ENCODE measurements at places on chromosomes 1 and 21.

GRCh38 chr1:26003756-26004155 is 5.9 kb upstream of the PAFAH2 start:
- no peak for DNase-seq

DNA sequence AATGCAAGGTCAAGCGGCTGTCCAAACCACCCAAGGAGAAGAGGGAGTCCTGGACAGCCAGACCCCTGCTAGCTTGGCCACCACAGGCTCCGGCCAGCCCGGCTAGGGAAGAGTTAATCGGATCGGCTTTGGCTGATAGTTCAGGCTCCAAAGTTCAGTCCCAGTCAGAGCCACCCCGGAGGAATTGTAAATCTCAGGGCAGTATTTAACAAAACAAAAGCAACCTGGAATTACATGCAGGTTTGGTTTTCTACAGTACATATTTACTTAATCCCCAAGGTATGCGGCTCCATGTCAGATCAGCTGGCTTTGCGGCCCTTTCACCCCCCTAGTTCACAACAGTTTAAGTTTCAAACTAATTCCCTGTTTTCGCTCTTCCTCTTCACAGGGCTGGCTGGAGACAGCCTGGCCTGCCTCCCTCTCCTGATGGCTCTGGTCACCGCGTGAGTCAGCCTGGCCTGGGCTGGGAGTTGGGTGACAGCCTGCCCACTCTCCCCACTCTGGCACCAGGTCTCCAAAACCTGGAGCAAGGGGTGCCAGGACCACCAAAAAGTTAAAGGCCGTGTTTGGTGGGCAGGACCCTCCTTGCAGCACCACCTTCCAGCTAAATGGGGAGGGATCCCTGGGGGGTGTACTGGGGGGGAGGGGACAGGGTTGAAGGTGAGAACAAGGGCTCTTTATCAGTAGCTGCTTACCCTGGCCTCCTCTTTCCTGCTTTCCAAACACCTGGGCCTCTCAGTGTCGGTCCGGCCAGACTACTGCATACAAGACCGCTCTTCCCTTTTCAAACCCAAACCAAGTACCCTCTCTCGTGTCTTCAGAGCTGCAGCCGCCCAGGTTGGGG is 1.9 kb downstream of the DHRS3 start:
- DNase-seq, result no peak

DNA sequence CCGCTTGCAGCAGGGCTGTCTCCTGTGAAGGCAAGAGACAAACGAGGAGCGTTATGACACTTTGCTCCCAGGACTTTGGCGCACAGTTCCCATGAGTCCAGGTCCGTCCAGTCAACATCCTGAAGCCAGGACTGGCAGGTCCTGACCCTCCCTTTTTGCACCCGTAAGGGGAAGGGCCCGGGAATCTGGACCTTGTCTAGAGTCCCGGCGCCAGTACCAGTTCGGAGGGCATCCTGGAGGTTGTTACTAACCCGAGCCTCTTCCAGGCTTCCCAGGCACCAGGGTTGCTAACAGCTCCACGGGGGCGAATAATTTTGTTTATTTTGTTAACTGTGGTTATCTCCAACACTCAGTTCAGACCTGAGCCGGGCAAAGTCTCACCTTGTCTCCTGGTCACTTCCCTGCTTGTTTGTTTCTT is 682 bp upstream of the RWDD3 start:
- no peak for DNase-seq

GRCh38 chr1:62530516-62531154 is 66.7 kb upstream of the ANGPTL3 start:
- DNase-seq, result no peak

DNA sequence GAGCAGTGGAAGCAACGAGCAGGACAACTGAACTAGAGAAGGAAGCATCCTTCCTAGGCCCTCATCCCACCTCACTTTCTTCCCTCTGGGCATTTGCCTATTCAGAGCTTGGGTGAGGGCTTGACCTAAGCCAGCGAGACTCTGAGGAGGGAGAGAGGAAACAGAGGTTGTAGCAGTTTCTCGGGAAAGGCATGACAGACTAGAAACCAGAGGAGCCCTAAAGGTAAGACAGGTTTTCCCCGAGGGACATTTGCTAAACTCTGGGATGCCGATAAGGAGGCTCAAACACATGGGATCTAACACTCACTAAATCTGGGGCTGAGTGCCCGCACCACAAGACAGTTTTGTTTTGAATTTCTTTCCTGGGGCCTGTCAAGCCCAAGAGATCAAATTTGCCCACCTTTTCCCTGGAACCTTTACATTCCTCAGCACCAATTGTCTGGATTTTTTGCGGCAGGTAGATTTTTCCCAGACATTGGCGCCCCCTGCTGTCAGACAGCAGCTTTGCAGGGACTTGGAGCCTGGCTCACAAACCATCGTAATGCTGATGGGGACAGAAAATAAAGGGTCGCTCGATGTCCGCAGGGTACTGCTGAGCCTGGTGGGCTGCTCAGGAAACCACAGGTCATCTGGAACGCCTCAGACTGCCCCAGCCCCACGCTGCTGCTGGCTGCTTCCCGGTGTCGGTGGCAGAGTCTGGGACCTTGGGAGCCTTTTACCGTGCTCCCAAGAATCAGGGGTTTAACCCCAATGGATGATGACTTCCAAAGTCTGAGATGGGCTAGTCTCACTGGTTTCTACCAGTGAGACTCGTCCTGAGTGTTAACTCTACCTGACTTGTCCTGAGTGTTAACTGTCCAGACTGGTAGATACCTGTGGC is 23.4 kb upstream of the TSPAN2 start:
- peak; percentile 5 for DNase-seq

- no peak for DNase-seq
Measured at GRCh38 chr1:33082575-33083108, 1.7 kb downstream of the AZIN2 start.

DNA sequence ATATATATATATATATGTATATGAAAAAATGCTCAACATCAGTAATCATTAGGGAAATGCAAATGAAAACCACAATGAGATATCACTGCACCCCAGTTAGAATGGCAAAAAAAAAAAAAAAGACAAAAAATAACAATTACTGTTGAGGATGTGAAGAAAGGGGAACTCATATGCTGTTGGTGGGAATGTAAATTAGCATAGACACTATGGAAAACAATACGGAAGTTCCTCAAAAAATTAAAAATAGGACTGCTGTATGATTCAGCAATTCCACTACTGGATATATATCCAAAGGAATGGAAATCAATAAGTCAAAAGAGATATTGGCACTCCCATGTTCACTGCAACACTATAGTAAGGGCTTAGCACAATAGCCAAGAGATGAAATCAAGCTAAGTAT is 41.5 kb upstream of the CTBS start:
- no peak for DNase-seq

DNA sequence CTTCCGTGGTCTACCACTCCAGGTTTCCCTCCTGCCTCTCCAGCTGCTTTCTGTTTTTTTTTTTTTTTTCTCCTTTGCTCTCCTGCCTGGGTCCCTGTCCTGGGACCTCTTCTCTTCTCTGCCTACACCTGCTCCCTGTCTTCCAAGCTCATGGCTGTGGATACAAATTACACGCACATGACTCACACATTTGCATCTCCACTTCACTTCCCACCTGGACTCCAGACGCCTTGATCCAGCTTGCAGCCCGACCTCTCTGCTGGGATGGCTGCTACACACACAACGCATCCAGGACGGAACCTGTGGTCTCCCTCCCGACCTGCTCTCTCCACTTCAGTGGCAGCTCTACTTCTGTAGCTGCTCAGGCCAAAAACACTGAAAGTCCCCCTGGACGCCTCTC is 44.4 kb upstream of the B3GALT5 start:
- DNase-seq, result no peak

DNA sequence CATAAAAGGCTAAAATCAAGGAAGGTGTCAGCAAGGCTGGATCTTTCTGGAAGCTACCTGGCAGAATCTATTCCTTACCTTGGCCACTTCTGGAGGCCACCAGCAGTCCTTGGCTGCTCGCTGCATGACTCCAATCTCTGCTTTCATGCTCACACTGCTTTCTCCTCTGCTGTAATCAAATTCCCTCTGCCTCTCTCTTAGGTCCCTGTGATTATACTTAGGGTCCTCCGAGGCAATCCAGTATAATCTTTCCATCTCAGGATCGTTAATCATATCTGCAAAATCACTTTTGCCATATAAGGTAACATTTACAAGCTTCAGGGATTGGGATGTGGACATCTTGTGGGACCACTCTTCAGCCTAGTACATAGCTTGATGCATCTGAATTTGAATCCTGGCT is 110.7 kb upstream of the IVNS1ABP start:
- no peak for DNase-seq

DNA sequence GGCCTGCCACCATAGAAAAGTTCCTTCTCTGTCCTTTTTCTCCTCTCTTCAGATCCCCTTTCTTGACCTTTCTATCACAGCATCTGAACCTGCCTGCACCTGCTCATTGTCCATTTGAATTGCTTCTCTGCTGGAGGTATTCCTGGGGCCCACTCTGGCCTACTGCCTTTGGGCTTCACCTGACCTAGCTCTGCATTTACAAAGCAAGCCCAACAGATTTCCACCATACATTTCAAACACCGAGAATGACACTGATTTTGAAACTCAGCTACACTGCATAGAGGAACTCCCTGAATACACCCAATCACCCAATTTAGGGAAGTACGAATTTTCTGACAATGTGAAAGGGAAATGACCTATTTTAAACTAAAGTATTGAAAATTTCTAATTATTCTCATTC is 284.5 kb upstream of the USP25 start:
- DNase-seq, result no peak

DNA sequence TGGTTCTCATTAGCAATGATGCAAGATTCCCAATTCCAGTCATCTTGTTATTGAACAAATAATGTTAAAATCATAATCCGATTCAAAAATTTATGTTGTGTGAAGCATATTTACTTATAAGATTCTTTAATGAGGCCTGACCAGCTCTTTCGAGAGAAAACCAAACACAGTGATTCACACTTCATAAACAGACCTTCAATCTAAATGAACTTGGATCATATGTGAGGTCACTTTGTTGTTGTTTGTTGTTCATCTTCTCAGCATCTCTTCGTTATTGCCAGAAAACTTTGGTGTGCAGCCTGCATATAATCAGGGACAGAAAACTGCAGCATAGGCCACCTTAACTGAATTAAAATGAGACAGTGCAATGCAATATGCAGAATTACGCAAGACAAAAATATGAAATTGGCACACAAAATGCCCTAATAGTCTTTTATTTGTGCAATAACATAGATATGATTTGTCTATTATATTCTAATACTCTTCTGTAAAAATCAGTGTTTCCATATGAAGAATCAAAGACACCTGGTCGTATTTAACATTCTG is 30.1 kb downstream of the NCAM2 start:
- no peak for DNase-seq

- DNase-seq, result no peak
Measured at GRCh38 chr21:28543975-28544374, 448.7 kb downstream of the LTN1 start.

DNA sequence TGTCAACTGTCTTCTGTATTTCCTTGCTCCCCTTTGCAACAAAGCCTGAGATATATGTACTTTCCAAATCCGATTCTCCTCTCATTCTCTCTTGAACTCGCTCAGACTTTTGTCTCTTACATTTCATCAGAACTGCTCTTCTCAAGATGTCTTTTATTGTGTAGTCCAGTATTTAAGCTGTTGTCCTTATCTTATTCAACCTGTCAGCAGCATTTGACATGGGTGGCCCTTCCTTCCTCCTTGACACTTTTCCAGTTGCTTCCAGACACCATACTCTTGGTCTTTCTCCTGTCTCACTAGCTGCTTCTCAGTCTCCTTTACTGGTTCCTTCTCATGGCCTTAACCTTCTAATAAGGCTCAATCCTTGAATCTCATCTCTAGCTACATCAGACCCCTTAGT is 47.0 kb downstream of the TSNAX start:
- DNase-seq, result peak; percentile 63

DNA sequence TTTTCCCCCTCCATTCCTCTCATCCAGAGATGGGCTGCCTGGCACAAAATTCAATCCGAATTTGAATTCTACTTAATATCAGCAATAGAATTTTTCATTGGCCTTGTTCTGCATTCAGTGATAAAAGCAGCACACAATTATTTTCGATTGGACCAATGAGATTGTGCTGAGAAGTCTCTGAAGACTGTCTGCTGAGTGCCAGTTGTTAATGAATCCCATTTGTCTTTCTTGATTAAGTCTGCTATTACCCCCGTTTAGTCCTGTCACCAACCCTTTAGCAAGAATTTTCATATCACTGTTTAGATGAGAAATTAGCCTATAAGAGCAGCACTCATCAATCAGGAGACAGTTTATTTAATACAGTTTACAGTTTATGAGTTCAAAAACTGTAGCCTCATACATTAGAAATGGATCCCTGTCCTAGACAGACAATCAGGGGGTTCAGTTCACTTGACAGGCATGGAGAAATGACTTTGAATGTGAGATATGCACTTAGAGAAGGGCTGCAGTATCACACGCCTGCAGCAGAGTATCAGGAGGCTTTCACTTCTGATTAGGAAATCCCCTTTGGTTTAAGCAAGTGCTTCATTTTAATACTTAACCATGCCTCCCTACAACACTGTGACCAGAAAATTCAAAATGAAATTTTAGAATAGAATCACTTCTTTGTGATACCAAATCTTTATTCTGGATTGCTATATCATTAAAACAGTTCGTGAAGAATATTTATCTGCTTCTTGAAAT is 304.7 kb upstream of the PTBP2 start:
- no peak for DNase-seq

GRCh38 chr1:78491451-78492071 is 787 bp downstream of the PTGFR start:
- DNase-seq, result no peak

- DNase-seq, result no peak
Measured at GRCh38 chr1:208235982-208236761, 8.0 kb downstream of the PLXNA2 start.

- DNase-seq, result no peak
Measured at GRCh38 chr1:197200272-197200899, 53.9 kb upstream of the ASPM start.

DNA sequence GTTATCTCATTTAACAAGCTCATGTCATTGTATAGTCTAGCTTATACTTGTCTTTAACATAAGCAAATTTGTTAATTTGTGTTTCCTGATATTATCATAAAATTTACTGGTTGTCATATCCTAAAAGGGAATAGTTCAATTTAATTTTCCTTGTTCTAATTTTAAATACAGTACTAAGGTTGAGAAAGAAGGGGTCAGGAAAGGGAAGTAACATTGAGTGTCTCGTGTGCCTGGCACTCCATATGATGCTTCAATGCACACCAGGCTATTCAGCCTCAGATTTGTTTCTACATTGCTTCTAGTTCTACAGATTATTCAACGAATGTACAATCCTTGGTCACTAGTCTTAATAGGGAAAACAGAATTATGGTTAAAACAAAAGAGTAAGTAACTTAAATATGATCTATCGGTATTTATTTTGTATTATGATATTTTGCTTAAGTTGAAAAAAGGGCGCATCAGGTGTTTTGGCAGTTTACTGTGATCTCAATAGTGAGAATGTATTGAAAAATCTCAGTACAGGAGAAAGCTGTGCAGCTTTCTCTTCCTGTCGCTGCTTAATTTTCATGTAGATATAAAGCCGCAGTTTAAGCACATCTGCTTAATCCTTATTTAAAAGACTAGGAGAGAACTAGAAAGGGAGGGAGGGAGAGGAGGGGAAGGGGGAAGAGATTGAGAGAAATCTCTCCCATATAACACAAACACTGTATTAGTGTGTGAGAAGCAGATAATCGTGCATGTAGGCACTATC is 13.0 kb downstream of the PTPRC start:
- no peak for DNase-seq

- DNase-seq, result peak; percentile 4
Measured at GRCh38 chr1:182786223-182786994, 3.2 kb upstream of the NPL start.

- DNase-seq, result no peak
Measured at GRCh38 chr1:1618396-1619068, 3.2 kb downstream of the MIB2 start.
